ENCODE measurements at places on chromosomes 16 and 17.

DNA sequence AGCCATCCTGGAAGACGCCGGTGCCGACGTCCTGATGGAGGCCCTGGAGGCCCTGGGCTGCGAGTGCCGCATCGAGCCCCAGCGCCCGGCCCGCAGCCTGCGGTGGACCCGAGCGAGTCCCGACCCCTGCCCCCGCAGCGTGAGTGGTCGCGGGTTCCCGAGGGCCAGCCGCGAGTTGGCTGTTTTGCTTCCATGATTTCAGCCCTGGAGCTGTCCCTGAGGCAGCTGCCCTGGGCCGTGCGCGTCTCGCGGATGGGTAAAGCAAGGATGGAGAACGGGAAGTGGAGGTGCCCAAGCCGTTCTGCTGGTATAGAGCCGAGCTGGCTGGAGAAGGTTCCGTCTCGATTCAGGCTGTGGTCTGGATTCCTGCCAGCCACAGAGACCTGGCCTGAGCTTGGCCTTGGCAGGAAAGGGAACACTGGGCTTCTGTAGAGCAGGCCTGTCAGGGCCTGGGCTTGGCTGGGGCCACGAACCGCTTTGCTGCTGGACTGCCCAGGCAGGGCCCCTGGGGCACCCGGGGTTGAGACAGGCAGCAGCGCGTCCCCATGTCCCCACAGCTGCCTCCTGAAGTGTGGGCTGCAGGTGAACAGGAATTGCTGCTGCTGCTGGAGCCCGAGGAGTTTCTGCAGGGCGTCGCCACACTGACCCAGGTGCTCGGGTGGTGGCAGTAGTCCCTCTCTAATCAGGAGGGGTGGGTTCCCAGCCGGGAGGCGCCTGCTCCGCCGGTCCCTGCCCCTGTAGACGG, 941 bp upstream of the MRPS34 start:
- no peak for DNase-seq

- DNase-seq: no peak
Observed at GRCh38 chr17:79654960-79655382, 44.1 kb upstream of the RBFOX3 start.

DNA sequence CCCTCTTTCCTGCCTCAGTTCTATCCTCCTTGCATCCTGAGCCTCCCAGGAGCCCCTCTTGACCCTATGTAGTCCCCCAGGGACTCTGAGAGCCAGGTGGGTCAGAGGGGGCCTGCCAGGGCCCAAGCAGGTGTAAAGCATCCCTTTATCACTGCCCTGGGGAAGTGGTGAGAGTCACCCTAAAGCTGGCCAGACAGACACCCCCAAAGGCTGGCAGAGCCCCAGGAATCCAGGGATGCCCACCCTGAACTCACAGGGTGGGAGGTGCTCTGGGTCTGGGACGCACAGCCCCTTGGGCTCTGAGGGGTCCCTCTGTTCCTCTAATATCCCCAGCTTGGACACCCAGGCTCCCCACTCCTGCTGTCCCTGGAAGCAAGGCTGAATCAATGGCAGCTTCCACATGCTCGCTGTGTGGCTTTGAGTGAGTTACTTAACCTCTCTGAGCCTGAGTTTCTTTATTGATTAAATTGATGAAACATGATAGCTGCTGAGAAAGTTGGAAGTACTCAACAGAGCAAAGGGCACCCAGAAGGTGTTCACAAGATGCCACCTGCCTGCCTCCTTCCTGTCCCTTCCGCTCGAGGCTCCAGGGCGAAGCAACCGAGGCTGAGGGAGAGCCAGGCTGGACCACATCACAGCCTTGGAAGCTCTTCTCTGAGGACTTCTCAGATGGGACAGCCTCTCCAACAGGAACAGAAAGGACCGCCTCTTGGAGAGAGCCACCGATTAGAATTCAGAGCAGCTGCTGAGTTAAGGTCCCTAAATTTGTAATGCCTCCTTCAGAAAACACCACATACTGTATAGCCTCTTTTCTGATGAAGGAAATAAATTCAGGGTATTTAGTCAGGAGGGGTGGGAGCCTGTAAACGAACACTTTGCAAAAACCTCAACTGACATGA, 67.1 kb upstream of the DOC2B start:
- DNase-seq: no peak

- DNase-seq: no peak
Observed at GRCh38 chr17:17225901-17226300, 11.1 kb downstream of the FLCN start.

DNA sequence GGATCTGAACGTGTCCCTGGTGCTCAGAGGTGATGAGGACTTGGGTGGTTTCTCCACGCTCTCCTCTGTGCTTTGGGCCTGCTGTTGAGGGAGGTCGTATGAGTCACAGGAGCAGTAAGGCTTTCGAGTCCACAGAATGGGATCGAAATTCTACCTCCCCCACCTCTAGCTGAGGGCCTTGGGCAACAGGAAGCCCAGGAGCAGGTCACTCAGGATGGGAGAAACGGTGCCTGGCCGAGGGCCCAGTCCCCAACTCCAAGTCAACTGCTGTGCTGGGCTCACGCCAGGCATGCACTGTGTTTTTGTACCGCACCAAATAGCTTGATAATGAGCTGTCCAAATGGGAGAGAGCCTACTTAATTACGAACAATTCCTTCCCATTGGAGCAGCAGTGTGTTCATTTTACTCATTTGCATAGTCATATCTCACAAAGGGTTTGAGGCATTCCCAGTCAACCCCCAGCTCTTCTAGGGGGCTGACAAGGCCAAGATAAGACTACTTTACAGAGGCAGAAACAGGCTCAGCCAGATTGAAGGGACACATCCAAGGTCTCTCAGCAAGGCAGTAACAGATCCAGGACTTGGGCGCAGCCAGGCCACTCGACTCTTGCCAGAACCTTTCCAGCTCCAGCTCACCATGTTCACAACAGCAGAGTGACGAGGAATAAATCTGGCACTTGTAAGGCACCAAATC, 53.6 kb downstream of the WNT3 start:
- peak; percentile 72 for DNase-seq

DNA sequence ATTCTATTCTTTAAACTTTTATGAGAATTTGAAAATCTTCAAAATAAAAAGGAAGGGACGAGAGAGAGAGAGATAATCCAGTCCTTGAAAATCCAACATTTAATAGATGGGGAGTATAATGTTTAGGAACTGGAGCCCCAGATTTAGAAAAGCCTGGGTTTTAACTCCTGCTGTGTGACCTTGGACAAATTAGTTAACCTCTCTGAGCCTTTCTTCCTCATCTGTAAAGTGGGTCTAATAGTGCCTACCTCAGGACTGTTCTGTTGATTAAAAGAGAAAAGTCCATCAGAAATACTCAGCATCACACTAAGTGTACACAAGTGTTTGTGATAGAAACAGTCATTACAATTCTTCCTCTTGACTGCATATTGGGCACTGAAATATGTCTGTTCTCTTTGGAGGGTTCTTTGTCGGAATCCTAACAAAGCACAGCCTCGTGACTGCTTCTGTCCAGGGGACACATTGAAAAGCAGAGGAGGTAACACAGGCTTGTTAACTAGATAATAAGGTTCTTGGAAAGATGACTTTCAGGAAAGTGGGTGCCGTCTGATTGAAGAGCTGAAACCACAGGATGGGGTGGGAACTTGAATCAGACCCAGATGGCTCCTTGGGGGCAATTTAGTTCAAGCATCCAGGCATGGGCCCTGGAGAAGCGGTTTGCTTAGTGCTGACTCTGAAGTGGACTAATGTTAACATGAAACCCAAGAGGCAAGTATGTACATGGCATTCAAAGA, 128.2 kb downstream of the CLEC16A start:
- no peak for DNase-seq

GRCh38 chr17:44362949-44363612, 572 bp downstream of the FAM171A2 start:
- DNase-seq: no peak

GRCh38 chr17:82107341-82107860, 9.4 kb upstream of the FASN start:
- no peak for DNase-seq

DNA sequence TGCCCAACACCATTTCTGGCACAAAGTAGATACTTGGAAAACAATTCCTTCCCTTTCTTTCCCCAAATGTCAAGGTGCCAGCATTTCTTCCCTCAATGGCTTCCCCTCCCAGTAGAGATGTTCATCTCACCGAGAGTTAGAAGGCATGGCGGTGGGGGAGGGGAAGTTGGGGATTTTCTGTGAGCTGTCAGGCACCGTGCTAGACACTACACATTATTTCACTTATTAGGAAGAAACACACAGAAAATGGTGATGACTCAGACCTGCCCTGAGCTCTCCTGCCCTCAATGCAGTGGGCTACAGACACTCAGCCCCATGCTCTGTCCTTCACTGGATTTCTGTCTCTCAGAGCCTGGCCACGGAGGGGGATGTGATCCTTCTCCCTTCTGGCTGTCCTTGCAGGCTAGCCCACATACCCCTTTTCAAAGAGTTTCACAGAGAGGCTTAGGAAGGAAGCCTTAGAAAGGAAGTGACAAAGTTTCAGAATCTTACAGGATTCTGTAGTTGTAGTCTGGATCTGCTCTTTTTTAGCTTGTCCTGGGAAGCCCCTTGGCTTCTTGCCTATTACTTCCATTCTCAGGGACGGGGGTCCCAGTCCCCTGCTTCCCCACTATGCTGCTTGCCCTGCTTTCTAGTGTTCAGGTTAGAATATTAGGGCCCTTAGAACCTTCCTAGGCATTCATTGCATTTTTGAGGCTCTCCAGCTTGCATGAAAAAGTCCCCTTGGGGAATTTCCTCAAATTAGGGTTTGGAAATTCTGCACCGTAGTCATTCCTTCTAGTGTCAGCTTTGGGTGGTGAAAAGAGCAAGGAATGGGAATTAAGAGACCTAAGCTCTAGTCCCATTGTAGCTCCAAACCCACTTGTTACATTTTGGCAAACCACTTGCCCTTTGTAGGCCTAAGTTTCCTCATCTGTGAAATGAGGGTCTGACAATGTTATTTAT, 12.2 kb upstream of the CCL5 start:
- DNase-seq: no peak

DNA sequence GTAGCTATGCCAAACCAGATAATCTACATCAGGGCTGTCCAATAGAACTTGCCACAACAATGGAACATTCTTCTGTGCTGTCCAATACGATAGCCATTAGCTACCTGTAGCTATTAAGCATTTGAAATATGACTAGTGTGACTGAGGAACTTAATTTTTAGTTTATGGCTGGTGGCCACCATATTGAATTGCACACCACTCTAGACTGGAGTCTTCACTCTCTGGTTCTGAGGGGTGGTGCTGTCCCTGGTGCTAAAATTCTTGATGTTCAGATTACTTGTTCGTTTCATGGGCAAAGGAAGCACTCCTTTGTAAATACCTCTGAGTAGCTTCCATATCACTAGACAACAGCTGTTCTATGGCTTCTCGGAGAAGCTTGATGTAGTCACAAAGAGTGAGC, 296.6 kb downstream of the NPIPA8 start:
- no peak for DNase-seq

GRCh38 chr17:38926293-38927070, 1.1 kb downstream of the LASP1NB start:
- DNase-seq: no peak

DNA sequence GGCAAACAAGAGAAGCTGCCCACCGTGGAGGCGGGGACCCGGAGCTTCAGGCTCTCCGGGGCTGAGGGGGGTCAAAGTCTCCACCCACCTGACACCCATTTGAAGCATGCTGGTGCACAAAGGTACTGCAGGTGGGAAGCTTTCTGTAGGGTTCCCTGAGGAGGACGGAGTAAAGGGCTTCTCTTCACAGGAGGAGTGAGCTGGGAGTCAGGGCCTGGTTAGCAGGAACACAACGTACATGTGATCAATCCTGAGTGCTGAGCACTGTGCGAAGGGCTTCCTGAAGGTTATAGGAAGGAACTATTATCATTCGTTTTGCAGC, 252.9 kb upstream of the RPL38 start:
- no peak for DNase-seq

- DNase-seq: no peak
Observed at GRCh38 chr17:47762728-47763127, 29.7 kb downstream of the TBX21 start.

DNA sequence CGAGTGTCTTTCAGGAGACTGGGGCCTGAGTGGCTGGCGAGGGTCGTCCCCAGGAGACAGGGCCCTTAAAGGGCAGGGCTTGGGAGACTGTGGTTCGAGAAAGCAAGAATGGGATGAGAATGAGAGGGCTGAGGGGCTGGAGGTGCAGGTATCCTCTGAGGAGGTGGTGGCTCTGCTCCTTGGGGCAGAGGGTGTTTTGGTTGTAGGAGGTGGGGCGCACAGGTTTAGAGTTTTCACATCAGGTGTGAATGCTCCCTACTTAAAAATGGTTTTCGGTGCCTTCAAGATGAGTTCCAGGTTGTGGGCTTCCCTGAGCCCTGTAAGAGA, 430 bp downstream of the BCAS3 start:
- DNase-seq: no peak

- DNase-seq: peak; percentile 48
Observed at GRCh38 chr17:62751060-62751691, 56.9 kb downstream of the MARCHF10 start.

- no peak for DNase-seq
Observed at GRCh38 chr17:67922503-67922902, 73.8 kb downstream of the C17orf58 start.

- DNase-seq: no peak
Observed at GRCh38 chr17:58621174-58621573, 70.7 kb downstream of the TEX14 start.
